LHCN-M2 (cell line): ENCODE measurements at places on chromosomes 11 and 22. TPM values are rescaled to one million over a fixed set of nuclear protein-coding genes. Genes with fewer than 3 reads are reported as not detected.

DNA sequence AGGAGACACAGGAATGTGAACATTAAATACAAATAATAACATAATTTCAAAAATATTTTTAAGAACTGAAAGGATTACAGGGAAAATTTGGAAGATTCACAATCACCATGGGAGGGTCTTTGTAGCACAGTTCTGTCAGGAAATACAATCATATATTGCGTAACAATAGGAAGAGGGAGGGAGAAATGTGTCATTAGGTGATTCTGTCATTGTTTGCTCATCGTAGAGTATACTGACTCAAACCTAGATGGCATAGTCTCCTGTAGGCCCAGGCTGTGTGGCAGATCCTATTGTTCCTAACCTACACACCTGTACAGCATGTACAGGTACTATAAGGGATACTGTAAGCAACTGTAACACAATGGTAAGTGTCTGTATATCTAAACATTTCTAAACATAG is 330.4 kb downstream of the BRD1 start:
- no peak for DNase-seq

DNA sequence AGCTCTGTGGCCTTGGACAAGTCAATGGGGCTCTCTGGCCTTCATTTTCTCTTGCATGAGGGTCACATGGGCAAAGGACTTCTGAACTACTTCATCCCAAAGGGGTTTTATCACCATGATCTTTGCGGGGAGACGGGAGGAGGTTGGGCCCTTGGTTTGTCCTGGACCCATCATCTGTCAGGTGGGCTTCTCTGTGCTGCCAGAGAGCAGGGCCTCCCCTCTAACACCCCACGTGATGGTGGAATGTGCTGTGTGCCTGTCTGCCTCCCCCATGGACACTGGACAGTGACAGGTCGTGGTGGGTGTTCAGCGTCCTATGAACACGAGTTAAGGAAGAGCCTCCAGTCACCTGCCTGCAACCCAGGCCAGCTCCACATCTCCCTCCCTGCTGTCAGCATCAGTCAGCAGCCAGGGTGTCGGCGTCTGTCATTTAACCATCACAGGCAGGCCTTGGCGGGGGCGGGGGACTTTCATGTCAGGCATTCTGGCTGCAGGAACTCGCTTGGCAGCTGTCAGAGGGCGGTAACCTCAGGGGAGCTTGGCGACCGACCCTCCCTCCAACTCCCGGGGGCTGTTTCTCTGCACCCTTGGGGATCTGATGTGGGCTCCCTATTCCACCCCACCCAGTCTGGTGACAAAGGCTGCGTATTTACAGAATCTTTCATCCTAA is 2.6 kb upstream of the SUN2 start:
- DNase-seq, result no peak

TSGA10IP gene
- total RNA-seq, result 0.06 TPM in 1 of 2 replicates, not detected in the other

OR4X1 gene
- total RNA-seq, result not detected in 2 replicates

MIAT gene
- 0.17 and 0.19 TPM in 2 replicates for total RNA-seq

GRCh38 chr11:68780829-68781228 is 29.5 kb upstream of the TESMIN start:
- DNase-seq, result no peak

DNA sequence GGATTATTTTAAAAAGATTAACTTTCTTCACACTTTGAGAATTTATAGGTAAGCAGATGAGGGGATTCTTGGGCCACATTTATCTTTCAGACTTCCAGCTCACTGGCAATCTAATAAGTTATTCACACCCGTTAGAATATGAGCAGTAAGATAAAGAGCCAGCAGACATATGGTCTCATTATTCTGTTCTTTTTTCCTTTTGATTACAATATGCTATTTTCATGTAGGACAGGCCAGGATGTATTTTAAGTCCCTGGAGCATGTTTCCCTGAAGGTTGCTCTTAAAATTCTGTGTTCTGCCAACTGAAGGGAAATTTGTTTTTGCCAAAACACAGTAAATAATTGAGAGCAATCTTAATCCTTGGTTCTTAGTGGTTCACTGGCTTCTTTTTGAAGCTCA is 22.2 kb downstream of the PDHX start:
- no peak for DNase-seq

CSNK2A3 gene
- total RNA-seq, result 1.5 and 2.0 TPM in 2 replicates

GRCh38 chr22:50138988-50139387 is 31.5 kb upstream of the PANX2 start:
- DNase-seq, result no peak
